ENCODE measurements at places on chromosomes 16 and 17.
A peak's percentile ranks its signal among the peaks of the same experiment; 100 is the strongest.

GRCh38 chr16:26987597-26988010, 79.1 kb upstream of the C16orf82 start:
- no peak for DNase-seq

- DNase-seq = no peak
Observed at GRCh38 chr17:32267690-32268205, 2.1 kb downstream of the RHBDL3 start.

GRCh38 chr17:2695243-2695960, 16.2 kb downstream of the CLUH start:
- no peak for DNase-seq

GRCh38 chr17:70168044-70168976, 1.0 kb upstream of the KCNJ2 start:
- no peak for DNase-seq

GRCh38 chr17:58538811-58539409, 24.5 kb upstream of the MTMR4 start:
- no peak for DNase-seq

DNA sequence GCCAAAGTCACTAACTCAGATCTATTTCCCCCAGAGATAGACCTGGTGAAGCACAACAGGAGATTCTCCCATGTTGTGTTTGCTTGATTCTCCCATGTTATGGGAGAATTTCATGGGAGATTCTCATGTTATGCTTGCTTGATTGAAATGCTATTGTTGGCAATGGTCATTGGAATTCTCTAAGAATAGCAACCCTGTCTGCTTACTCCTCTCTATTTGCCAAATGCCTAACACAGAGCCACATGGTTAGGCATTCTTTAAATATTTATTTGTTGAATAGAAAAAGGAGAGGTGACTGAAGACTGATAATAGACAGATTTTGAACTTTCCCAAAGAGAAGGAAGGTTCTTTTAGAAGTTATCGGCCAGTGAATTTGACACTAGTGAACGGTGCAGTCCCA, 111.5 kb upstream of the MPHOSPH6 start:
- no peak for DNase-seq

DNA sequence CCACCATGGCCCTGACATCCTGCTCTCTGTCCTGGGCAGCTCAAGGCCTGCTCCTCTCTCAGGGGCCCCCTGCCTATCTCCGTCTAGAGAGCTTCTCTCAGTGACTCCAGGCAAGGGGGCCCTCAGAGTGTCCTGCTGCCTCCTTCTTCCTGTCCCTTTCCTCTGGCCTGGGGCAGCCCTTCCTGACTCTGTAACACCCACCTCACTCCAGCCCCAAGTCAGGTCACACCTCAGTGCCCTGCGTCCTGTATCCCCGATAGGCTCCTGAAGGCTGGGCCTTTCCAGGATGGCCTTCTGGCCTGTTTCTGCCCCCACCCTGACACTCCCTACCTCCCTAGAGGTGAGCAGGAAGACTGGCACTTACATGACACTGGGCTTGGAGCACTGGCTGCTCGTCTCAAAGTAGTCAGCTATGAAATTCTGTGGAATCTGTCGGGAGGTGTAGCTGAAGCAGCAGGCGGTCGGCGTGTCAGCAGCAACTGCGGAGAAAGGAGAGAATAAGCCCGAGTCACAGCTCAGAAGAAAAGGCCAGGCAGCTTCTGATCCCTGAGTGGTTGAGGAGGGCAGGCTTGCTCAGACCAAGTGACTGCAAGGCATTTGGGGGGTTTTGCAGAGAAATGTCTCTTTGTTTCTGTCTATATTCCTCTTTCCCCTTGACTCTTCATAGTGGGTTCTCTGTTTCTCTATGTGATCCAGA, 976 bp downstream of the CCL3L1 start:
- no peak for DNase-seq

DNA sequence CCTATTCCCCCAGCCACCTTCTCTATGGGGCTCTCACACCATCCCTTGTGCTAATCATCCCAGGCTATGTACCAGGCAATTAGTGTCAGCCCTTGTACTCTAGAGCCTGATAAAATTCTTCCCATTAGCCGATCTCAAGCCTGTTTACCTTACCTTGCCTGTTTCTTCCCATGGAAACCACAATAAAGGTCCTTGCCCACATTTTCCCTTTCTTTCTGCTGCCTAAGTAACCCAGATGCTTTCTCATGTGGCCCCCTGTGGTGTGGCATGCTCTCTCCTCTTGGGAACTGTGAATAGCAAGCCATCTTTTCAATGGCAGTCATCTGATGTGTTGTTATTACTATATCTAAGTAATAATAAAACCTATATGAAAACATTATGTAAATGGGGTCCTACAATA, 265.8 kb upstream of the ELAC2 start:
- DNase-seq = no peak

DNA sequence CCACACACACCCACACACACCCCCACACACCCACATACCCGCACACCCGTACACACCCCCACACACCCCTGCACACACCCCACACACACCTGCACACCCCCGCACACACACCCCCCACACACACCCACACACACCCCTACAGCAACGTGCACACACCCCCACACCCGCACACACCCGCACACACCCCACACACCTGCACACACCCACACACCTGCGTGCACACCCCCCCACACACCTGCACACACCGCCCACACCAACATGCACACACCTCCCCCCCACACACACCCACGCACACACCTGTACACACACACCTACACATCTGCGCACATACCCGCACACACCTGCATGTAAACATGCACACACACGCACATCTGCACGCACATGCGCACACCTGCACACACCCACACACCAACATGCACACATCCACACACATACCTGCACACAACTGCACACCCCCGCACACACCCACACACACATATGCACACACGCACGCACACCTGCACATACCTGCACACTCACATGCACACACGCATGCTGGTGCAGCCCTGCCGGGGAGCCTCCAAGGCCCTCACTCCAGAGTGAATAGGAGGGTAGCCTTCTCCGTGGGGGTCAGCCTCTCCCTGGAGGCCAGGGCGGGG, 7.5 kb downstream of the ASPSCR1 start:
- no peak for DNase-seq

DNA sequence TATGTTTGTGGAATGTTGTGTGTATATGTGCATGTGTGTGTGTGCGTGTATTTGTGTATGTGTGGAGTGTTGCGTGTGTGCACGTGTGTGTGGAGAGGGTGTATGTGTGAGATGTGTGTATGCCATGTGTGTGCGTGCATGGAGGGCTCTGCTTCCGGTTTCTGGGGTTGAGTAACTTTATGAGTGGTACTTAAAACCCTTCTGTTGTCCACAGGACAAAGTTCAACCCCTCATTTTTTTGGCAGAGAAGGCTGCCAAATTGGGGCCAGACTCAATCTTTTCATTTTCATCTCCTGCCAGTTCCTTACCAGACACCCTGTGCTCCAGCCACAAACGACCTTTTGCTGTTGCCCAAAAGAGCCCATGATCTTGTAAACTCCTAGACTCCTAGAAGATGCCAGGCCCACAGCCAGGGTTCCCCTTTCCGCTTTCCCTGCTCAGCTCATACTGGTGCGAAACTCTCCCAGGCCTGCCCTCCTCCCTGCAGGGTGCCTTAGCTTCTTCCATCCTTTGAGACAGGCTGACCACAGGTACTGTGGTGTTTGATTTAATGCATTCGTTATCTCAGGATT, 100.2 kb downstream of the CMIP start:
- no peak for DNase-seq

GRCh38 chr16:57844416-57845030, 42.2 kb upstream of the KIFC3 start:
- no peak for DNase-seq

DNA sequence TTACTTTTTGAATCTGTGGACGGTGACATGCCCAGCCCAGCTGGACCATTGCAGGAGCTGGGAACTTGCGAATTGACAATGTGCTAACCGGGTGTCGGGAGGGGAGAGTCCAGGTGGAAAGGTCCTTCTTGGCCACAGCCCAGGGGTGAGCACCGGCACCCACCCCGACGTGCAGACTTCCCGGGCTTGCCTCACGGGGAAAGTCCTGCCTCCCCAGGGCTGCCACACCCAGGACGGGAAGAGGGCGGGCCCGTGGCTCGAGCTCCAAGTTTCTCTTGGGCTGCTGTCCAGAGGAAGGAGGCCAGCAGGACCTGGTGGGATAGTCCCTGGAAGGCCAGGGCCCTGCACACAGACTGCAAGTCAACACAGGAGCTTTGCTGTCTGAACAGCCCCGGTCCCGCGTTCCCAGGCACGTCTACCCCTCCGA, 17.7 kb downstream of the CARD14 start:
- no peak for DNase-seq

DNA sequence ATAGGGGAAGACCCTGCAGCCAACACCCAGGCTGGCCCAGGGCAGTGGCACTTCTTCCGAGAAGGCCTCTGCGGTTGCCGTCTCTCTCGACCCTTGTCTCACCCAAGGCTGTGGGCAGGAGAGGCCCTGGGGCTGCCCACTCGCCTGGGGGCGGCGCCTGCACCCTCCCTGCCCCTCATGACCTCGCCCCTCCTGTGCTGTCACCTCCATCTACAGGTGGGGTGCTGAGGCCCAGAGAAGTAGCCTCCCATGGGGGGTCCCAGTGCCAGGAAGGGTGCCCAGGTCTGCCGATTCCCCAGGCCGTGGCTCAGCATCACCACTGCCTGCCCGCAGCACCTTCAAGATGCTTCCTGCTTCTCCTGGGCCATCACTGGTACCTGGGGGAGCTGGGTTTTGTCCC, 992 bp downstream of the NLRC3 start:
- no peak for DNase-seq

DNA sequence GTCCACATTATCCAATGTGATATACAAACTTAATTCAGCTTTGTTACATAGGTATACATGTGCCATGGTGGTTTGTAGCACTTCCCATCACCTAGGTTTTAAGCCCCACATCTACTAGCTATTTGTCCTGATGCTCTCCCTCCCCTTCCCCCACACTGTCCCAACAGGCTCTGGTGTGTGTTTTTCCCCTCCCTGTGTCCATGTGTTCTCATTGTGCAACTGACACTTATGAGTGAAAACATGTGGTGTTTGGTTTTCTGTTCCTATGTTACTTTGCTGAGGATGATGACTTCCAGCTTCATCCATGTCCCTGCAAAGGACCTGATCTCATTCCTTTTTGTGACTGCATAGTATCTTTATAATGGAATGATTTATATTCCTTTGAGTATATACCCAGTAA, 196.7 kb downstream of the CDH11 start:
- DNase-seq = no peak

DNA sequence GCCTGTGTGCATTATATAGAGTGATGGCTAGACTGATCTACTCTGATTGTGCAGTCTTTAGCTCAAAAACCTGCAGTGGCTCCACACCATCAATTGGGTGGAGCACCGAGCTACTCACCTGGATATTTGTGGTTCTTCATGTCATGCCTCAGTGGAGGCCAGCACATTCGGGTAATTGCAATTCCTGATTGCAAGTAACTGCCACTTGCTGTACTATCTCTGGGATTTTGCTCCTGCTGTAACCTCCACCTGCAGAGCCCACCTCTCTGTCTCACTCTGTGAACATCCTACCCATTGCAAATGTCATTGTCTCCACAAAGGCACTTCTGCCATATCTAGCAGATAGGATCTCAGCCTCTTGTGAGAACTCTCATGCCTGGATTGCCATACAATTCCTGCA, 1.7 kb upstream of the CCL1 start:
- no peak for DNase-seq

- no peak for DNase-seq
Observed at GRCh38 chr16:83682116-83682867, 125.5 kb upstream of the HSBP1 start.

DNA sequence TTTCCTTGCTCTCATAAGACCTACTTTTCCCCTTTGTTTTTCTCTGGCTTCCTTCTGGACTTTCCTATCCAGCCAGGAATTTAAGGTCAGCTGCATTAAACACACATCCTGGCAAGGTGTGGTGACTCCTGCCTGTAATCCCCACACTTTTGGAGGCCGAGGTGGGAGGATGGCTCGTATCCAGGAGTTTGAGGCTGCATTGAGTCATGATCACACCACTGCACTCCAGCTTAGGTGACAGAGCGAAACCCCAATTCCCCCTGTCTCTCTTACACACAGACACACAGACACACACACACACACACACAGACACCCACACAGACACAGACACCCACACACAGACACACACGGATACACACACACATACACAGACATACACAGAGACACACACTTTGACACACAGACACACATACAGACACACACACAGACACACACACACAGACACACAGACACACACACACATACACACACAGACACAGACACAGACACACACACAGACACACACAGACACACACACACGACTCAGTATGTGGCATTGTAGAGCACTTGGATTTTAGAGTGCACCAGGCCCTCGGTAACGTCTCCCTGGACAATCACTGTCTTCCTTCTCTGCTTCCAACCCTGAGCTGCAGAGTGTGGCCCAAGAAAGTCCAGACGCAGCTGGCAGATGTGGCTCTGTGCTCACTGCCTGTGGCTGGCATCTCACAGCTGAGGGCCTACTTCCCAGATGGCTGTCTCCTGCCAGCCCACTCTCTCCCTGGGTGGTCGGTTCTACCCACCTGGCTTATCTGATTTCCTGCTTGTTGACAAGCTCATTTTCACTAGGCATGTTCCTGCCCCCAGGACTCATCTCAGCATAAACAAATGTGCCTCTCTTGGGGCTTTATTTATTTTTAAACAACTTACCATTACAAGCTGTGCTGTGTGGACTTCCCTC, 39.0 kb downstream of the NLRP1 start:
- DNase-seq = no peak

GRCh38 chr16:17603626-17604025, 132.9 kb upstream of the XYLT1 start:
- no peak for DNase-seq

GRCh38 chr16:10959161-10959560, 14.8 kb downstream of the CLEC16A start:
- DNase-seq = no peak

- no peak for DNase-seq
Observed at GRCh38 chr17:59154292-59154720, 680 bp downstream of the SKA2 start.

GRCh38 chr17:39450051-39450450, 1.0 kb downstream of the MED1 start:
- no peak for DNase-seq

GRCh38 chr17:64326420-64327054, 63.5 kb upstream of the TEX2 start:
- DNase-seq = no peak

DNA sequence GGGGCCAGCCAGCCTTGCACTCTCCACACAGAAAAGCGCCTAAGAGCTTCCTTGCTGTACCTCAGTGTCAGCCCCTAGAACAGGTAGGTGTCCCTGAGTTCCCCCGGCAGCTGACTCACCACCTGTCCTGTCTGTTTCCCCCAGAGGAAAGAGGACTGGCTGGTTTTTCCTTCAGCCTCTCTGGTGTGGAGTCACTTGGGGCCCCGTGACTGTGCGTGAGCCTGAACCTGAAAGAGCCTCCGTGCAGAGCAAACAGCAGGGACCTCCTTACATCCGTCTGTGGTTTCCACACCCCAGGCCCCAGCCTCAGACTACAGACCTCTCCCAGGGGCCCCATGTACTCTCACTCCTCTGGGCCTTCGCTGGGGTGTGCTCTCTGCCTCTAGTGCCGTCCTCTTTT, 87.8 kb downstream of the GNAO1 start:
- peak; percentile 3 for DNase-seq

GRCh38 chr17:61756561-61756960, 106.8 kb downstream of the BRIP1 start:
- DNase-seq = no peak
